NCI-H460 (cell line): ENCODE measurements at places on chromosomes 1 and 21.

DNA sequence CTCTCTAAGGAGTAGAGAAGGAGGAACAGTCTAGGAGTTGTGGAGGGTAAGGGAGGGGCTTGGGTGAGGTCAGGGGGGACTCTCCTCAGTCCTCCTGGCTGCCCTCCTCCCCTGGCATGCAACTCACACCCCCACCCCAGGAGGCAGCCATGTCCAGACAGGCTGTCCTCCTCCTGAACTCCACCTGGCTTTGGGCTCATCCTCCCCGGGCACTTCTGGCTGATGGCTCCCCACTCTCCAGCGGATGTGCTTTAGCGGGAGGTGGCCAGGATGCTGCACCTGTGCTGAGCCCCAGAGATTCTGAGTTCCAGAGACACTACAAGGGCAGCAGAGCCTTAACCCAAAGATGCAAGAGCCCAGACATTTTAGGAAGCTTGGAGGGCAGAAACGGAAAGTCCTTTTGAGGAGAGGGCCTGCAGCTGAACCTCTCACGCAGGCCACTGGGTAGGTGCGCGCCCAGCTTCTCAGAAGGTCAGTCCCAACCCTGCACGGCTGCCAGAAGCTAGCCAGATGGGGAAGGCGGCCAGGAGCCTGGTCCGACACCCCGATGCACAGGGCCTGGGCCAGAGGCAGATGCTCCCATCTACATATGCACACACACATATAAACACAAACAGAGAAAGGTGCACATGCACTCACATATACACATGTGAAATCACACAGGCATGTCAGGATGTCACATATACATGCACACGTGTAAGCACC lies 83.4 kb downstream of the PDE9A start:
- no peak for DNase-seq

GRCh38 chr1:1628754-1629429 lies 3.1 kb upstream of the MMP23B start:
- no peak for DNase-seq

DNA sequence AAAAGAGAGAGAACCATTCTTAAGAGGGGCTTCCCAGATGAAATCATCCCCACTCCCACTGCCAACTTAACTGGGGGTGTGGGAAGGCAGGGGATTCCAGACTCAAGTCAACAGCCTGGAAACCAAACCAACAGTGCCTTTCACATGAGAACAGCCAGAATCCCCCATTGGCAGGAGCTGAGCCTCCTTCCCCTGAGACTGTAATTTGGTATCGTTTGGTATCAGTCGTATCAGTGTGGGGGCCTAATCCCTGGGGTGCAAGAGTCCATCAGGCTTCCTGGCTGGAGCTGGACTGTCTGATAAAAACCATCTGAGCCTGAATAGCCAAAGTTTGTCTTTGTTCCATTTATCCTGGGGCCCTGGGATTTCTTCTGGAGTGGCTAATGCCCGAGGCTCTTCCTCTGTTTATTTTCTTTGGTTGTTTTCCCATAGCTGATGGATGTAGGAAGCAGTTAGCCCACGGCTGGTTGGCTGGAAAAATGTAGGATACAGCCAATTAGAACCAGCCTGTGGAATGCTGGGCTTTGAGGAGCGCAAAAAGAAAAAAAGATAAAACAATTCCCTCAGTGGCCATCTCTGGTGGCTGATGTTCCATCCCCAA lies 84.6 kb downstream of the LAMC2 start:
- peak; percentile 98 for DNase-seq

GRCh38 chr21:39020751-39021477 lies 162.3 kb downstream of the PSMG1 start:
- DNase-seq = no peak

- no peak for DNase-seq
Observed at GRCh38 chr1:247548769-247549182, at the start of gene GCSAML. TSS of gene GCSAML (plus strand) at chr1:247549134. CDS start at chr1:247549192, 58 bp downstream.

DNA sequence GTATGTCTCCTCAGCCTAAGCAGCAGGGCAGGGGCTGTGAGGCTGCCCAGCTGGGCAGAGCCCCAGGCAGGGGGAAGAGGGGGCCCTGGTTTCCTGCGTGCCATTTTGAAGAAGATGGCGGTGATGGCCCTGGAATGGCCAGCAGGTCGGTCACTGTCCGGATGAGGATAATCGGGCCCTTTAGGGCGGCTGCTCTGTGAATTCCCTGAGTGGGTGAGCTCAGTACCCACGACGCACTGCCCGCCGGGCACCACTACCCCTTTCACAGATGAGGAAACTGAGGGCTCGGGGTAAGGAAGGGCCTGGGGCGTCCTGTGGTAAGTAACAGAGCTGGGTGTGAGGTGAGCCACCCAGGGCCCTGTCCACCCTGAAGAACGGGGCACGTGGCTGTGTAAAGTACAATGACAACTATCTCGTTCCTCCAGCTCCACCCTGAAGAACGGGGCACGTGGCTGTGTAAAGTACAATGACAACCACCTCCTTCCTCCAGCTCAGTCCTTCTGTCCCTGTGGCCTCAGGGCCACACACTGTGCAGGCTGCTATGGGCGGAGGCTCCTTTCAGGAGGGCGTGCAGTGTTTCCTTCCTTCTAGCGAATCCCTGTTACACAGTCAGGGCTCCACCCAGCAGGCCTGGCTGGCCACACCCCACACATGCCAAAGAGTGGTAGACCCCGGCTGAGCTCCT lies 23.2 kb downstream of the ITGB2 start:
- DNase-seq = no peak
